ENCODE measurements at places on chromosomes 1 and 21.

- no peak for DNase-seq
These were observed 32.4 kb upstream of the PPP1R15B start for GRCh38 chr1:204443871-204444581.

- no peak for DNase-seq
These were observed 165.2 kb downstream of the PLA2G4A start for GRCh38 chr1:186993996-186994395.

- DNase-seq: peak; percentile 19
These were observed 1494.8 kb downstream of the KCNT2 start for GRCh38 chr1:195113471-195113870.

DNA sequence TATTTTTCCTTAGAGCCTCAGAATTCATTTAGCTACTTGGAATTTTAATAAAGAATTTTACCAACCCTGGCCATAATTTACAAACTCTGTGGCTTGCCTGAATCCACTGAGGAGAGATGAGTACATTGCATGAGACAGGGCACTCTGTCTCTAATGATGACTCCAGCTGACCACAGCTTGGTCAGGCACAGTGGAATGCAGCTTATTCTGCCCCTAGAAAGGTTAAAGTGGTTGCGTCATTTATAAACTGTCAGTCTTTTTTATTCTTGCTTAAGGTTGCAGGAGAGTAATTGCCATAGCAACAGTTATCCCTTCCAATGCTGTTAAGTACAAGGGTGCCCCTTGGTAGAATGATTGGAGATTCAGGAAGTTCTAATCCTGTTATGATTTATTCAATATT, 28.3 kb downstream of the PDE4B start:
- peak; percentile 77 for DNase-seq

GRCh38 chr1:18644973-18645746, 14.5 kb downstream of the PAX7 start:
- no peak for DNase-seq

GRCh38 chr1:84690397-84691121, at the start of gene SSX2IP:
SSX2IP (minus strand) TSS chr1:84690461; CDS start chr1:84671219, 19,242 bp downstream.
- DNase-seq: peak; percentile 96

DNA sequence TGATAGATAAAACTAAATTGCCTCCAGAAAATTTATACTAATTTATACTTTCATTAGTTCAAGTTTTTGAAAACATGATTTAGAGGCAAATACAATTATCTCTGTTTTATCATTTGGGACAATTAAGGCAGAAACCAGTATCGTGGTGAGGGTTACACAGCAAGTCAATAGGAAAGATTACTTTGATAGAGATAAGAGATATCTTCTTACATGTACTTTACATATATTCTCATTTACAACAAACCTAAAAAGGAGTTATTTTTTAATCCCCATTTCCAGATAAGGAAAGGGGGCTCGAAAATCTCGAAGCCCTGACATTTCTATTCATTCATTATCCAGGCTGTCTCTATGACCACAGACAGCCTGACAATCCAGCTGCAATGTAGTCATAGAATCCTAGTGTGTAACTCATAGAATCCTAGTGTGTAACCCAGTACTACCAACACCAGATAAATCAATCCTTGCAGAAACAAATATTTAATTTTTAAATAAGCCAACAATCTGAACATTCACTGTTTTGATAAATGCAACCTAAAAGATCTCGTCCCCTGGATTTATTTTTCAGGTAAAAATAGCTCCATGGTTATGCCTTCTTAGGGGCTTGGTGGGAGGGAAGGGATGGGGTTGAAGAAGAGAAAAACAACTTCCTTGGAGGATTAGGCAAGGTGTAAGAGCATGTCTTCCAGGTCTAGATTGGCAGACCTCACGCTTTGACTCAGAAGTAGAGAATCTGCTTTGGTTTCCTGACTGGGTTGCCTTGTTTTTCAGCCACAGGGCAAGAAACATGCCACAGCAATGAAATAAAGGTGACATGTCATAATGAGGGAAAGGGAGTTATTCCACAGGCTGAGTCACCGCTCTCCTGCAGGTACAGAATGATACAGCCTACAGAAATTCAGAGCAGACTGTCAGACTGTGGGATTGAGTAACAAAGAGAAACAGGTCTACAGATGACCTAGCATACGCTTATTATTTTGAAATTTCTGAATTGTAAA, 45.6 kb downstream of the IRF2BP2 start:
- DNase-seq: peak; percentile 51

- DNase-seq: no peak
These were observed 209.2 kb downstream of the SDCCAG8 start for GRCh38 chr1:243465081-243465480.

- DNase-seq: no peak
These were observed 64.5 kb upstream of the SLC44A3 start for GRCh38 chr1:94755675-94756074.

DNA sequence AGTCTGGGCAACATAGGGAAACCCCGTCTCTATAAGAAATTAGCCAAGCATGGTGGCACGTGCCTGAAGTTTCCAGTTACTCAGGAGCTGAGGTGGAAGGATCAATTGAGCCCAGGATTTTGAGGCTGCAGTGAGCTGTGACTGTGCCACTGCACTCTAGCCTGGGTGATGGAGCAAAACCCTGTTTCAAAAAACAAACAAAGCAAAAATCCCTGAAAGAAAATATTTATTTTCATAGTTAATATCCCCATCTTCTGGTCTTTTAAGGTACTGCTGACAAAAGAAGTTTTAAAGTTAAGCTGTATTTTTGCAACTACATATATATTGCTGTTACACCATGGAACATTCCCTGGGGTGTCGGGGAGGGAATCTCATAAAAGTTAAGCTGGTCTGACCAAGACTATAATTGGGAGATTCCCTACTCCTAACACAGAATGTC, 26.0 kb downstream of the VAMP4 start:
- peak; percentile 43 for DNase-seq

All from RKO (cell line).